ENCODE measurements at places on chromosomes 5 and 9. TPM values are rescaled to one million over a fixed set of nuclear protein-coding genes. Genes with fewer than 3 reads are reported as not detected.
A peak's percentile ranks its signal among the peaks of the same experiment; 100 is the strongest.

The FAM78A gene
- 3.1 TPM for total RNA-seq

The TMEM38B gene
- 26.8 TPM for total RNA-seq

The PCDHGA5 gene
- 2.3 TPM for total RNA-seq

The SPATA31A3 gene
- not detected for total RNA-seq

The C5 gene
- total RNA-seq: 13.4 TPM

The SLC6A7 gene
- not detected for total RNA-seq

The TESK1 gene
- 56.8 TPM for total RNA-seq

- DNase-seq: no peak
Measured at GRCh38 chr5:12392246-12392645, 488.0 kb upstream of the CTNND2 start.

GRCh38 chr9:129435291-129435690 is 185.6 kb downstream of the C9orf50 start:
- peak; percentile 52 for DNase-seq

DNA sequence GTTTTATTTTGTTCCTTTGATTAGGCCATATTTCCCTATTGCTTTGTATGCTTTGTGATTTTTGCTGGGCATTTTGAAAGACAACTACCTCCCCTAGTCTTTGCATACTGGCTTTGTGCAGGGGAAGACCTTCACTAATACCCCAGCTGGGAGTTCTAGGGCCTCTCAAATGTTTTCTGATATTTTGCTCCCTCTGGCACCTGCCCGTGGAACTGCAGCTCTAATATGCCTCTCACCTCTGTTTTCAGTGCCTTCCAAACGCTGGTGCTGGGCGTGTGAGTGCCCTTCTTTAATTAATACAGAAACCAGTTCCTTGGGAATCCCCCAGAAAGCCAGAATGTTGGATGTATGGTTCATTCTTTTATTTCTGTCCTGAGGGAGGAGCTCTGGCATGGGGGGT is 204.5 kb downstream of the COMMD10 start:
- DNase-seq: no peak

- DNase-seq: no peak
Measured at GRCh38 chr5:8135742-8136141, 266.8 kb downstream of the MTRR start.

- DNase-seq: no peak
Measured at GRCh38 chr5:126801174-126801991, 24.4 kb downstream of the LMNB1 start.
